ENCODE measurements at places on chromosomes 2 and 18. TPM values are rescaled to one million over a fixed set of nuclear protein-coding genes. Genes with fewer than 3 reads are reported as not detected.

ORMDL1 gene
- total RNA-seq = 59.7 TPM

IL1F10 gene
- total RNA-seq = not detected

UNC80 gene
- total RNA-seq = 0.52 TPM

PDE11A gene
- total RNA-seq = 0.13 TPM

TPO gene
- total RNA-seq = not detected

M1AP gene
- 7.6 TPM for total RNA-seq

PCARE gene
- not detected for total RNA-seq

FBLN7 gene
- total RNA-seq = 1.4 TPM

DCAF17 gene
- total RNA-seq = 28.1 TPM

HOXD3 gene
- not detected for total RNA-seq

DOCK10 gene
- total RNA-seq = 0.79 TPM

CPO gene
- 0.66 TPM for total RNA-seq

CYP27A1 gene
- total RNA-seq = 3.1 TPM

TMEM198 gene
- total RNA-seq = 8.8 TPM

CPLX4 gene
- not detected for total RNA-seq

GPR55 gene
- not detected for total RNA-seq

MTCL1 gene
- total RNA-seq = 45.1 TPM
